ENCODE measurements at places on chromosomes 3 and 15.

DNA sequence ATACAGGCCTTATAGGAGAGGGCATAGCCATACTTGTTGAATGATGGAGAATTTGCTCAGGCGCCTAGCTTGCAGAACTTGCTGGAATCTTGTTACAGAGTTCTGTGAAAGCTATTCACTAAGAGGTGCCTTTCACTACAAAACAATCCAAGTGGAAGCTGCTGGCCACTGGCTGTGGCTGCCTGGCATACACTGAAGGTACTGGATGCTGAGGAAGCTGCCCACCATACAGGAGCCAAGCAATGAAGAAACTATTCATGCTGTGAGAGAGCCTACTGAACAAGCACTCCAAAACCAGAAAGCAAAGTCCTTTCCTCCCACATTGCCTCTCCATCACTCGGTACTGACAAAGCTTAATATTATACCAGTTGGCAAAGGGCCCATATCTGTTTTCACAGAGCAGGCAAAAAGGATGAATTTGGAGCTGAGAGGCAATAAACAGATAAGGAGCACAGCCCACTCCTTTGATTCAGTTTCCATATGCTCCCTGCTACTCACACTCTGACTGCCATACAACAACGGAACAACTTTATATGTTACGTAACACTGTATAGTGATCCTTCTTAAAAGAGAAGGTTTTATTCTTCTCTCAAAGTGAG, 192.6 kb upstream of the ALCAM start:
- DNase-seq = no peak

DNA sequence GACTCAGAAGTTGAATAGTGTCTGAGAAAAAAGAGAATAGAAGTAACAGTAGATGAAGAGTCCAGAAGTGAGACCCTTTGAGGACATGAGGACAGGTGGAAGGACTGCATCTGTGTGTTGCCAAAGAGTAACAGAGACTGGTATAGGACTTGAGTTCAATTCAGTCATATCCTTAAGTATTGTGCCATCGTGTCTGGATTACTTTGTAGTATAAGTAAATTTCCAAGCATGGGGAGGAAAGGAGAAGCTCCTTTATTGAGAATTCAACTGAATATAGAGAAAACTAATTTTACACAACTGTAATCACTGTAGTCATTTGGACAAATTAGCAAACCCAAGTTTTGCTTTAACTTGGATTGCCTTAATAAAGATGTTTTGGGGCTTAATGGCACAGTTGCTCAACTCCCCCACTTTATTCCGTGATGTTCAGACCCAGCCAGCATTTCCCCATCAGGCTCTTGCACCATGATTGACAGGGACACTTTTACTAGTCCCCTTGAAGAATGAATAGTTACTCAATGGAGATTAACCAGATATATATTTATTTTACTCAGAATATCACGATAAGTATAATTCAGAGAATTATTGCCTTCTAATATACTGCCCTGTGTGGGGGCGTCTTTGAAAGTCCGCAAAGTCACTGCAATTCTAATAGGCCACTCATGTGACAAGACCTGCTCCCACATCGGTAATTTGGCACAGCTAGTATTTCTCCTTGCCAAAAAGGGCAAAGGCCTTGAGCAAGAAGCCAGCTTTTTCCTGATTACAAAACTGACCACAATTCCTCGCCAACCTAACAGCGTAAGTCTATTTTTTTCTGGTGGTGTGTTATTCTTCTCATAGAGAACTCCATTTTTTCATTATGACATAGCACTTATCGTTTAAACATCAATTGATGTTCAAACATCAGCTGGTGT, 61.3 kb downstream of the PPARG start:
- DNase-seq = peak; percentile 96

GRCh38 chr3:65878831-65879230, 159.9 kb downstream of the MAGI1 start:
- no peak for DNase-seq

DNA sequence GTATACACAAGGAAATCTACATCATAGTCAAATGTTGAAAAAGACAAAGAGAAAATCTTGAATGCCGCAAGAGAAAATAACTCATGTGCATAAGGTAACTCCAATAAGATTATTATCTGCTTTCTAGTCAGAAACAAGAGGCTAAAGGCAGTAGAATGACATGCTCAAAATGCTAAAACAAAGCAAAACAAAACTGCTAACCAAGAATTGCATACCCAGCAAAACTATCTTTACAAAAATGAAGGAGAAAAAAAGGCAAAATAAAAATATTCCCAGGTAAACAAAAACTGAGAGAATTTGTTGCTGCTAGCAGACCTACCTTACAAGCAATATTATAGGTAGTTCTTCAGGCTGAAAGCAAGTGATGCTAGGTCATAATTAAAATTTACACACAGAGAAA, 76.4 kb upstream of the TMEM158 start:
- no peak for DNase-seq

GRCh38 chr15:38873158-38873557, 308.5 kb upstream of the RASGRP1 start:
- DNase-seq = no peak

DNA sequence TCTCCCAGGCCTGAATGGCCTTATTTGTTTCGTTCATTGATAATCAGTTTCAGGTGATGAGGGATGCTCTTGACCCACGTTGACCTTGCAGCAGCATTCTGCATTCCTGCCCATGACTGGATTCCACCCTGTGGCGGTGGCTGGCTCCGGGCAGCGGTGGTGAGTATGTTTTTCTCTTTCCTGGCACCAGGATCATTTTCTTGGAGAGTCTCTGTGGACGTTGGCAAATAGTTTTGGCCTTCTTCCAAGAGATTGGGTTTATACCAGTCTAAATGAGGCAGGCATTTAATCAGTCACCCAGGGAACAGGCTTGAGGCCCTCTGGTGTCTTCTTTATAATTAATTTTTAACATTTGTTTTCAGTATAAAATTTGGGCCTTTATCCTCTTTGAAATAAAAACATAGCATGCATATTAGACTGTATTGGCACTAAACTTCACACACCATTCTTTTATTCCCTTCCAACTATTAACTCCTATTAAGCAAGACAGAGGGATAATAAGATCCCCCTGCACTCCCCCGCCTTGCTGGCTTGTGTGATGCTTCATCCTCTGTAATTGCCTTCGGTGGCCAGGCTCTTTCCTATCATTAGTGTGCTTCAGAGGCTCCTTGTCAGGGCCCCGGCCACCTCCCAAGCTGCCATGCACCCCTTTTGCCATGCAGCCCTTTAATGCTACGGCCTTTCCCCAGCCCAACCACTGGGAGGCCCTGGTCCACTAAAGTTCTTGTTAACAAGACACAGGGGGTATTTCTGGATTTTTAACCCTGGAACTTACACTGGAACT, 176.2 kb upstream of the TOPAZ1 start:
- no peak for DNase-seq

GRCh38 chr3:196778755-196779154, 39.1 kb downstream of the PAK2 start:
- DNase-seq = peak; percentile 32

DNA sequence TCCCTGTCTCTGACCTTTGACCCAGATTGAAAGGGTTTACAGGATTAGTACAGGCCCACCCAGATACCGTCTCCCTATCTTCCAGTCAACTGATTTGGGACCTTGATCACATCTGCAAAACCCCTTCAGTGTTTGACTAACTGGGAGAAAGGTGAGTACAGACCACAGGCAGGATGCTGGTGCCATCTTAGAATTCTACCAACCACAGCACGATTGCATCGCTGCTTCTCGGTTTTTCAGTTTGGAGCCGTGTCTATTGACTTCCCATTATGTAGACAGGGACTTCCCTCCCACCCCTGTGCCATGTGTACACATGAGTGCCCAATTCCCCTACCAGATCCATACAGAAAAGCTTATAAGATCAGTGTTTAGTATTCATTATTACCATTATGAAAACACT, 6.6 kb upstream of the KLF13 start:
- DNase-seq = no peak

GRCh38 chr3:177567833-177568232, 370.6 kb upstream of the TBL1XR1 start:
- DNase-seq = no peak

DNA sequence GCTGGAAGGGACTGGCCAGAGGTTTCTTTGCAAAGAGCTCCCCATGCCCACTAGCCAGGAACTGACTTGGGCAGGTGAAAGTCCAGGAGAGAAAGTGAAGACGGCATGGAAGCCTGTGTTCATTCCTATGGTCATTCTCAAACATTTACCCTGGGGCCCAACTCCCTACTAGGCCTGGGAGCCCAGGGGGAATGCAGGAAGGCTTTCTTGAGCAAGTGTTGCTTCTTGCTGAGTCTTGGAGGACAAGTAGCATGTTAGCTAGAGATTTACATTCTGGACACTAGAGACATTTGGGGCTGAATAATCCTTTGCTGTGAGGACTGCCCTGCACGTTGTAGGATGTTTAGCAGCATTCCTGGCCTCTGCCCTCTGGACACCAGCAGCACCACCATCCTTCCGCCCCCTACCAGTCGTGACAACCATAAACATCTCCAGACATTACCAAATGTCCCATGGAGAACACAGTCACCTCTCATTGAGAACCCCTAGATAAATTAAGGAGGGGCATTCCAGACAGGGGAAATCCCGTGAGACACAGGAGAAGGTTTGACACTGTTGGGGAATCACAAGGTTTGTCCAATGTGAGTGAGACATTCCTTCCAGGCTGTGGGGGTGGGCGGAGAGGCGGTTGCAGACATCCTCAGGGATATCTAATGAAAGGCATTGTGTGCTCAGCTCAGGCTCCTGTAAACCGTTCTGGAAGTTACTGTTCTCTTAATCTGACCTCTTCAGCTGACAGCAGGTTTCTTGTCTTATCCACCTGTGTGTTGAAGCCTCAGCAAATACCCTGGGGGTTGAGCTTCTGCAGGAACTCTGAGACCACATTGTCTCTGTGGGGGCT, 236.2 kb downstream of the TLE3 start:
- no peak for DNase-seq

DNA sequence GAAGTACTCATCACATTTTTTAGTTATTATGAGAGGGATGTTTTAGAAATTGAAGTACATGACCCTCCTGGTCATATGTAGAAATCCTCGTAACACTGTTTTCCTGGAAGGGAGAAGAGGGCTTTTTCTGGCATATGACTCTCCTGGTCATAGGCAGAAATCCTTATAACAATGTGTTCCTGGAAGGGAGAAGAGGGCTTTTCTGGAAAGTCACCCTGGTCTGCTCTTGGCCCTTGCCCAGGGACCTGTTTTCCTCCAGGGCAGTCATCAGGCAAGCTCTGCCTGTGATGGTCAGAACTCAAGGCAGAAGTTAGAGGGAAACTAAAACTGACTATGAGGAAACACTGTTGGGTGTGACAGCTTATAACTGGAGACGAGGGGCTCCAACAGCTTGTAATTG, 27.7 kb downstream of the LAMP3 start:
- no peak for DNase-seq

- no peak for DNase-seq
Observed at GRCh38 chr15:67715170-67715569, 110.1 kb upstream of the SKOR1 start.

- DNase-seq = no peak
Observed at GRCh38 chr3:16538507-16538906, 25.0 kb upstream of the RFTN1 start.

DNA sequence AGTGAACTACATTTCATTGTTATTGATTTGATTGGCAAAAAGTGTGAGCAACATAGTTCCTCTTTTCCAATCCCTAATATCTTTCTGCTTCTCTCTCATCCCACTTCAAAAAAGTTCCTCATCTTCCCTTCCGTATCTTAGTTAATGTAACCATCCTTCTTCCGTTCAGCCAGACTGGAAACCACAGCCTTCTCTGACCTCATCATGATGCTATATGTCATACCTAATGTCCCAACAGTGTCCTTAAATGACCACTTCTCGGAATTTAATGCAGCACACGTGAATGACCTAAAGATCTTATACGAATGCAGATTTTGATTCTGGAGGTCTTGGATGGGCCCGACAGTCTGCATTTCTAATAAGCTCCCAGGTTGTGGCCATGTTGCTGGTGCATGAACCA, 320.3 kb upstream of the SATB1 start:
- DNase-seq = no peak

- no peak for DNase-seq
Observed at GRCh38 chr3:42033741-42034140, 57.4 kb upstream of the TRAK1 start.

DNA sequence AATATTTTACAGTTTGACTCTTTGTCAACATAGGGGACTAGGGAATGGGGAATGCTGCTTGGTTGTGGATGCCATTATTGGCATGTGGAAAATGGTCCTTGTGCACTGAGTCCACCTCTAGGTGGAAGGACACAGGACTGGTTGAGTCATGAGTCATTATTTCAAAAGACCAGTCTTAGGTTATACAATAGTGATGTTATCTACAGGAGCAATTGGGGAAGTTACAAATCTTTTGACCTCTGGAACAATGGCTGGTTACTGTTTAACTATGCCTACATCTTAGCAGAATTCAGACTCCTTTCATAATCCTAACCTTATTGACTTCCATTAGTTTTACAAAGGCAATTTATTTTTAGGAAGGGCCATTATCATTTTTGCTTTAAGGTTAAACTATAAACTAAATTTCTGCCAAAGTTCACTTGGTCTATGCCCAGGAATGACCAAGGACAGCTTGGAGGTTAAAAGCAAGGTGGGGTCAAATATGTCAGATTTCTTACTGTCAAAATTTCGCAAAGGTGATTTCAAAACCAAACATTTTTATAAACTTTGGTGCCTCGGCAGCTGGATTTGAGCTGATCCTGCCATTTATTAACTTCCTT, 11.8 kb upstream of the CCR8 start:
- peak; percentile 4 for DNase-seq

GRCh38 chr15:95202569-95203349, 971.4 kb downstream of the MCTP2 start:
- DNase-seq = no peak

GRCh38 chr3:88882121-88882520, 225.3 kb upstream of the EPHA3 start:
- DNase-seq = no peak

GRCh38 chr15:40838756-40839155, 5.1 kb upstream of the SPINT1 start:
- no peak for DNase-seq

- DNase-seq = no peak
Observed at GRCh38 chr15:52117549-52117948, 5.0 kb upstream of the BCL2L10 start.

DNA sequence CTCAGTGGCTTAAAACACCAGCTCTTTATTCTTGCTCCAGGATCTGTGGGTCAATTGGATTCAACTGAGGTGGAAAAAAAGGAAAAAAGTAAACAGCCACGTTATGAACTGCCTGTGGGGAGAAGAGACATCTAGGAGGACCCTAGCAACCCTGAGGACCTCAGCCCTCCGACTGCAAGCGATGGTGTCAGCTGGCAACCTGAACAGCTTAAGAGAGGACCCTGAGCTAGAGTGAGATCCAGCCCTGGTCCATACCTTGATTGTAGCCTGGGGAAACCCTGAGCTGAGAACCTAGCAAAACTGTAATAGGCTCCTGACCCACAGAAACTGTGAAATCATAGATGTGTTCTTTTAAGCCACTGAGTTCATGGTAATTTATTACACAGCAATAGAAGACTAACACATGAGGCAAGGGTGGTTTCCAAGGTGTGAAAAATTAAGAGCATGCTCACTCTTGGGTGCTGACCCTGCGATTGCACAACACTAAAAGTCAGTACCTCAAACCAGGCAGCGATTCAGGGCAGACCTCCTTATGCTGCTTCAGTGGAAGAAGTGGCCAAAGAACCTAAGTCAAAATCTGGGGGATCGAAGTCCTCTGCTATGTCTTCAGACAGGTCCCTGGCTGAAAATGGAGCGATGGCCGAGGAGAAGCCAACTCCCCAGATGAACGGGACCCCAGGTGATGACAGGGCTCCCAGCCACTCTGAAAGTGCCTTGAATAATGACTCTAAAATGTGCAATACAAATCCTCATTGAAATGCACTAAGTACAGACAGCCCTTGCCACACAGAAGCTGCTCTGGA, 57.7 kb downstream of the GASK1A start:
- no peak for DNase-seq

- peak; percentile 5 for DNase-seq
Observed at GRCh38 chr3:187382609-187383151, 14.5 kb downstream of the RTP4 start.

Data from dermis blood vessel endothelial cell (primary cell).